Skin of body (tissue), 3 donors: ENCODE measurements at places on chromosomes 13 and 19.

GRCh38 chr13:30464496-30465342, 1.0 kb downstream of the HMGB1 start:
- DNase-seq, result peak; percentile 88

DNA sequence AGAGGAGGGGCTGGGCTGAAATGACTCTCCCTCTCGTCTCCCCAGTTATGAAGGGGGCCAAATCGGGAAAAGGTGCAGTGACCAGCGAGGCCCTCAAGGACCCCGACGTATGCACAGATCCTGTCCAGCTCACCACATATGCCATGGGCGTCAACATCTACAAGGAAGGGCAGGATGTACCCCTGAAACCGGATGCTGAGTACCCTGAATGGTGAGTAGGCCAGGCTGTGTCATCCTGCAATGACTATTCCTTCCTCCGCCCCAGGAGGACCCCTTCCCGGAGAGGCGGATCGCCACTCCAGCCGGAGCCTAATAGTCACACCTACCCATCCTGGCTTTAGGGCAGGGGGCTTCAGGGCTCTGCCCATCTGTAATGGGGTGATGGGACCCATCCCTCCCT, 2.6 kb downstream of the MRPL54 start:
- DNase-seq, result no peak

DNA sequence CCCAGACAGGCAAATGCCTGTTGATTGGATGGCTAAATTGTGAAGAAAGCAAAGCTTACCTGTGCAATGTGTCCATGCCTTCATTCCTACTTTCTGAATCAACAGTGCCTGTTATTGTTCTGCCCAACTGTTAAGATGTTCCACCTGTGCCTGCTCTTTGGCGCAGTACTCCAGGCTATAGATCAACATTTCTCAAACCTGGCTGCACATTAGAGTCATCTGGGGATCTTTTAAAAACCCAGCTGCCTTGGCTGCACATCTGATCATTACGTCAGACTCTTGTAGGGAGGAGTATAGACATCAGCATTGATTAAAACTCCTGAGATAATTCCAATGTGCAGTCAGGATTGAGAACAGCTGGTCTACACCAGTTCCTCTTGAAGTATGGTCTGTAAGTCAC, 16.2 kb upstream of the CPB2 start:
- DNase-seq, result no peak

GRCh38 chr13:31282741-31283455, 83.1 kb downstream of the B3GLCT start:
- DNase-seq, result no peak

- peak; percentile 51 for DNase-seq
These were observed 11.0 kb downstream of the CYTH2 start for GRCh38 chr19:48480183-48480557.

DNA sequence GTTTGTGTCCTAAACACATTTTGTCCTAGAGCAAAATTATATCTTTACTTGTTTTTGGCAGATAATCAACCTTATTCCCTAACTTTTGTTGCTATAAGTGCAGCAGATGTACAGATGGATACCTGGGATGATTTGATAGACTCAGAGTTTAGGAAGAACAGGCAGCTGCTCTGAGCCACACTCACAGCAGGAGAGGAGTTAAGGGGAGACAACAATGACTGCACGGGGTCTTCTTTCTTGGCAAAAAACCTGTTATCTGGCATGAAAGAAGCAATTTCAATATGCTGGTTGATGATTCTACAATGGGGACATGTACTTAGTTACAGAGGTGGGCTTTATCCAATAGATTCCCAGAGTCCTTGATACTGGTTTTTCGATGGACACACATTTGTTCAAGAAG, 258.9 kb upstream of the PCDH9 start:
- DNase-seq, result no peak
